Activated naive CD8-positive, alpha-beta T cell treated with anti-CD3 and anti-CD28 coated beads, Interleukin-2, amount 50 U/mL, for 24 hours (primary cell): ENCODE measurements at places on chromosomes 7 and 10.

DNA sequence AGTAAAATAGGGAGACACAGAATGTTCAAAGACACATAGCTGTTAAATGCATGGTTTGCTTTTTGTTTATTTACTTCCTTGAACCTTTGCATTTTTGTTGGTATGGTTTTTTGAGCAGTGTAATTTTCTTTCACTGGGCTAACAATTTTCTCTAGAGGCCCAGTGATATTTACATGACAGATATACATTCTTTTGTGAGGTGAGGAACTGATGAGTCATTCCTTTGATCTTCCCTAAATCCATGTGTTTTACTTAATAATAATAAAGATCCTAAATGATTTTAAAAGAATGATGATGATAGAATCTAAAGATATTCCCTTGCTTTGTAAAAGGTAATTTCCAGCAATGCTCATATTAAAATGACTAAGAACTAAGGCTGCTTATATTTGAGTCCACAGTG lies 188.5 kb upstream of the ANK3 start:
- no peak for DNase-seq

GRCh38 chr7:12064586-12065127 lies 146.4 kb upstream of the TMEM106B start:
- DNase-seq: no peak

DNA sequence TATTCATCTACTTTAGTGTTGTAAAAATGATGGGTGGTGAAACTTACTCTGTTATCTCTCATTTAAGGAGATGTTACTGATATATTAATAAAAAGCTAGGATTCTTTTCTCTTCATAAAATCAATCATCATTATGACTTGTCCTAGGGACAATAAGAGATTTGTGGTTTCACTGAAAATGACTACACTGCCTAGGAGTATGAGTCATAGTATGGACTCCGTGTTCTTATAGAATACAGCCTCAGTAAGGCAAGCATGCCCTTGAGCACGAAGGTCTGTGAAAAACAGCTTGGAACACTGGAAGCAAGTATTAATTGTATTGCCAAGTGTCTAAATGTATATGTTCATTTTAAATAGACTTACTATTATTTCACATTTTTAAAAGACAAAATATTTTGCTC lies 749.2 kb upstream of the PCDH15 start:
- DNase-seq: no peak

DNA sequence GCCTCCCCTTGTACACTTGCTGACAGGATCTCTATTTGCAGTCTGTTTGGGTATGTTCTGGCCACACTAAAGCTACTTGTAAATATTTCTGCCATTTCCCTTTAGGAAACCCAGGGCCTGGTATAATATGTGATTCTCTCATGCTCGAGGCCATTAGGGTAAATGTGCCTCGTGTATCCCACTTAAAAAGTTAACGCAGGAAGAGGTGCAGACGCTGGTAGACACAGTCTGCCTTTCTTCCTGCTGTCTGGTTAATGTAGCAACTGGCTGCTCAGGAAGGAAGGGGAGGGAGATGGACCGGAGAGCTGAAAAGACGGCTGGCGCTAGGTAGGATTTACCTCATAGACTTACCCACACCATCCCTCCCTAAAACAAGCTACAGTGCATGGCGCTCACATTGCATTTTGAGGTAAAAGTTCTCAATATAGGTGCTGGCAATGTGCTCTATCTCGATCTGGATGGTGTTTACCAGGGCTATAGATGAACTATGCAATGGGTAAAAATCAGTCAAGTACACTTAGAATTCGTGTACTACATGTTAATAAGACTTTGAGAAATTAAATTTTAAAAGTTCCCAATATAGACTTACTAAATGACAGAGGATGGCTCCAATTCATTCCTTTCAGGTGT lies 125.9 kb downstream of the JAZF1 start:
- no peak for DNase-seq
